ENCODE measurements at places on chromosomes 3 and 15. TPM values are rescaled to one million over a fixed set of nuclear protein-coding genes. Genes with fewer than 3 reads are reported as not detected.

SUCNR1 gene
- polyA plus RNA-seq, result 0.23 TPM

ATP13A4 gene
- 48.4 TPM for polyA plus RNA-seq

CYP1A2 gene
- 0.58 TPM for polyA plus RNA-seq

SLC6A1 gene
- polyA plus RNA-seq, result 4.5 TPM

CORO2B gene
- 19.7 TPM for polyA plus RNA-seq

THAP10 gene
- 6.3 TPM for polyA plus RNA-seq

ARNT2 gene
- polyA plus RNA-seq, result 50.8 TPM

DIPK2A gene
- polyA plus RNA-seq, result 42.2 TPM

OSTN gene
- not detected for polyA plus RNA-seq

PLS1 gene
- 15.3 TPM for polyA plus RNA-seq

OIP5 gene
- polyA plus RNA-seq, result 8.7 TPM

MME gene
- 16.6 TPM for polyA plus RNA-seq

C3orf80 gene
- 6.4 TPM for polyA plus RNA-seq

NKTR gene
- polyA plus RNA-seq, result 215 TPM

ST3GAL6 gene
- 23.0 TPM for polyA plus RNA-seq

DCUN1D1 gene
- 45.5 TPM for polyA plus RNA-seq

ALDH1L1 gene
- 0.70 TPM for polyA plus RNA-seq

CAMKV gene
- 0.21 TPM for polyA plus RNA-seq

Data from left lung (tissue), 14 donors.